Neural crest cell (in vitro differentiated cells): ENCODE measurements at places on chromosomes 7 and 10.

- DNase-seq, result no peak
These were observed 68.0 kb upstream of the MTPN start for GRCh38 chr7:136045181-136045580.

GRCh38 chr10:113880236-113880635 is 25.8 kb downstream of the NHLRC2 start:
- DNase-seq, result no peak

DNA sequence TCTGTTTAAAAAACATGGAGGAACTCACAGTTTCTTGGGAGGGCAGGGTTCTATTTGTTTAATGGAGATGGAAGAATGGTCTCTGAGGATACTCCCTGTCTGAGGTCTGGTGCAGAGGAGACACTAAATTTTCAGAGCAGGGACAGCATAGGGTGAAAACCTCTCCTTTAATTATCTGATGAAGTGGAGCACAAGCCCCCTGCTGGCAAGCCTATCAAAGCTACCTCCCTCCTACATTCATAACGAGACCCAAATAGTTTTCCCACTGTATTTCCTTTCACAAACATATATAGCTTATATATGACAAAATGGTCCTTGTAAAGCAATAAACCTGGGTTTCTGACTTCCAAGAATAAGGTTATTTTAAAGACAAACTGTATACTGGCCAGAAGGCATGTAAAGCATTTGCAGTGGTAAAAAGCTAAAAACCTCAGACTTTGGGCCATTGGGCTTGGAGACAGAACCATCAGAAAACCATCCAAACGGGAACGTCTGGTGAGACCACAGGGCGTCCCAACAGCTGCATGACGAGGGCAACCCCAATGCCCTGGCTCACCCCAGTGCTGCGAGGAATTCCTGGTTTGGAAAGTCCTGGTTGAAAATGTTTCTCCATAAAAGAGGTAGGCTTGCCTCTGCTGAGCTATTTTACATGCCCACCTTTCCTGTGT is 201.3 kb downstream of the FANK1 start:
- DNase-seq, result no peak

GRCh38 chr7:147885869-147886268 is 704.7 kb upstream of the C7orf33 start:
- DNase-seq, result no peak

- no peak for DNase-seq
These were observed at the start of gene TMEM225B for GRCh38 chr7:99597762-99598501. Gene TMEM225B (plus strand): TSS chr7:99598267. CDS start chr7:99604389, 6,122 bp downstream.
